ENCODE measurements at places on chromosomes 7 and 10. TPM values are rescaled to one million over a fixed set of nuclear protein-coding genes. Genes with fewer than 3 reads are reported as not detected.

- DNase-seq = no peak
These were observed 16.1 kb upstream of the PRXL2A start for GRCh38 chr10:80392250-80392649.

Gene TMEM139
- 0.93 TPM for total RNA-seq

DNA sequence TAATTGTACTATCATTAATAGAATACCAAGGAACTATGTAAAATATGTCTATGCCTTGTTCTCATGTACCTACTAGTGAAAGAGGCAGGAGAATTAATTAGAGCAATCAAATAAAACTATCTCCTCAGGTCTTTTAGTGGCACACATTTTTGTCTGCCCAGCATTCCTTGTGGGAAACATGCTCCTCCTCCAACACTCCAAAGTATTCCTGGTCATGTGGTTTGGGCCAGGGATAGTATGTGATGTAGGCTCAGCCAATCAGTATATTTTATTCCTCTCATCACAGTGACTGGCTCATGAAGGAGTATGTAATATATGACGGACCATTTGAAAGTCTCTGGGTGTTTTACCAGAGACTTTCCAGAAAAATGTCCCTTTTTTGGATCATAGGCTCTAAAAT lies 16.7 kb upstream of the SYPL1 start:
- DNase-seq = no peak

GRCh38 chr7:49596701-49597491 lies 176.5 kb upstream of the VWC2 start:
- DNase-seq = no peak
